ENCODE measurements at places on chromosomes 6 and 20.
A peak's percentile ranks its signal among the peaks of the same experiment; 100 is the strongest.

- no peak for DNase-seq
Measured at GRCh38 chr6:89966228-89966544, 71.9 kb downstream of the GJA10 start.

DNA sequence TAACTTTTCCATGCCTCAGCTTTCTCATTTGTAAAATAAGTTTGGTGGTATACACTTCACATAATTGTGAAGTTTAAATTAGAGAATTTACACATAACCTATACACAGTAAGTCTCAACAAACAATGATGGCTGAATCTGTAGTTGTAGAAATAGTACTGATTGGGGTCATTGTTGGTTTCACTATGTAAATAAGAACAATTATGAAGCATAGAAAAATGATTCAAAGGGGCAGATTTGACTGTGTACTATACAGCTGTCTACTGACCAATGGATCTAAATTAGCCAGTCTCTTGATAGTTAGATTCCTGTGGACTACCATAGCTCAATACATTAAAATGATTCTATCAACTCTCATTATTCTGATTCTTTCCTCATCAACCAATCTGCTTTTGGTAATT lies 181.1 kb upstream of the STXBP5 start:
- no peak for DNase-seq

GRCh38 chr6:26121141-26122004 lies 34.1 kb downstream of the HFE start:
- no peak for DNase-seq

- DNase-seq, result no peak
Measured at GRCh38 chr20:49230561-49231133, 11.4 kb downstream of the DDX27 start.

DNA sequence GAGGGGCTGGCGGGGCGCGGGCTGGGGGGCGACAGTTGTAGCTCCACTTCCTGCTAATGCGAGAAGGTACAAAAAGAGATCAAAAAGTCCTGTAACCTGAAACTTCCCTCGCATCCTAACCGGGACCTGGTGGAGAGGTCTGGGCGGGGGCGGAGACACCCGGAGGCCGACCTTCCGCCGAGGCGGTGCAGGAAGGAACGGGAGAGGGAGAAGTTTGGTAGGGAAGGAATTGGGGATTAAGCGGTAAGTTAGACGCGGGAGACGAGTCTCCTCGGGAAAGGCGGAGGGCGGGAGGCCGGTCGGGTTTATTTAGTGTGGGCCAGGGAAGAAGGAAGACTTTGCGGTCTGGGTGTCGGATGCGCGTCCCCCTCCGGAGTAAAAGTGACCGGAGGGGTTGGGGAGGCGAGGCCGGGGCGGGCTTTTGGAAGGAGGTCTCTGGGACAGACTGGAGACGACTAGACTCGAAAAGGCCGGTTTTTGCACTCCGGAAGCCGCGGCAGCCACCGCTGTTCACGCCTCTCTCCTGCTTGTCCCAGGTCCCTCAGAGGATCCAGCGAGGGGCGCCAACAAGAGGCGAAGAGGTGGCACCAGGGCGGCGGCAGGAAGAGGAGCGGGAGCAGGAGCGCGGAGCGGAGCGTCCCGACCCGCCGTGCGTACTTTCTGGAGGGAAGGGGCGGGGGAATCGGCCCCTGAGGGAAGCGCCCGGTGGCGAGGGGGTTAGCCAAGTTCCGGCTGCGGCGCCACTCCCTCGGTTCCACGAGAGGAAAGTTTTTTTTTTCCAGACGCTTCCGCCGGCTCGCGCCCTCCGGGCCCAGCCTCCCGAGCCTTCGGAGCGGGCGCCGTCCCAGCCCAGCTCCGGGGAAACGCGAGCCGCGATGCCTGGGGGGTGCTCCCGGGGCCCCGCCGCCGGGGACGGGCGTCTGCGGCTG lies 734 bp downstream of the TPBG start:
- no peak for DNase-seq

- no peak for DNase-seq
Measured at GRCh38 chr6:108330806-108331205, 36.0 kb downstream of the AFG1L start.

GRCh38 chr6:158030380-158031300 lies 49.0 kb downstream of the SYNJ2 start:
- no peak for DNase-seq

DNA sequence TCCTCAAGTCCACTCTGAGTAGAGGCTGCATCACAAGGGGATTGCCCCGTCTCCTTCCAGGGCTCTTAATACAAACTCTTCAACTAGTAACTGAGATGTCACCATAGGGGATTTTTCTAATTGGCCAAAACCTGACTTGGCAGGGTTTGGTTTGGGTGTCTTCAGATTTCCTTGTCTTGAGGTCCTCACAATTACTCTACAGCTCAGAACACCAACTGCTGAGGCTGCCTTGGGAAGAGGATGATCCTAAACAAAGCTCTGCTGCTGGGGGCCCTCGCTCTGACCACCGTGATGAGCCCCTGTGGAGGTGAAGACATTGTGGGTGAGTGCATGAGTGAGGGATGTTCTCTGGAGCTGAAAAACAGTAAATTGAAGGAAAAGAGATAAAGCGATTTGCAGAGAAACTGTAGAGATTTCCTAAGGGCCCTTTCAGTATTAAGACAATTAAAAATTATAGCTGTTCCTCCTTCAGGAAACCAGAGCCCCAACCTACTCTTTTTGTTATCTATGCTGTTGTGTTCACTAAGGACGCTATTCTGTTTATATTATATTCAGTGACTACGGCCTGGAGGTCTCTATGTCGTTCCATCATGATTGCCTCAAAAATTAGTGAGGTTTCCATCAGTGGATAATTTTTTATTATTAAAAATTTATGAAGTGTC lies at the start of gene HLA-DQA1:
TSS of gene HLA-DQA1 (plus strand) at position 188 of the 662 bp plus-strand sequence. CDS start at position 241, 53 bp downstream.
- DNase-seq, result no peak

DNA sequence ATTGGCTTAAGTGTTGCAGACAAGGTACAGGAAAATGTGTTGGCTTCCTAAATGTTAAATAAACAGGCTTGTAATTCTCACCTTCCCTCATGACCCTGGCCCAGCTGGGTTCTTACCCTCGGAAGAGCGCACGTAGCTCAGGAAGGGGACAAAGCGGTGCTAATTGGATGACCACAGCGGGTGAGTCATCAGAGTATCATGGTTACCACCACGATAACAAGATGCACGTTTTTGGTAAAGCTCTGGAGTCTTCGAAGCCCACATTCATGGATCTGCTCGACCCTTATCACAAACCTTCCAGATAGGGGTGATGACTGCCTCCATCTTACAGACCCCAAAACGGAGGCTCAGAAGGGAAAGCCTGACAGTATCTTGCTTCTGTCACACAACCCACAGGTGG lies 32.8 kb downstream of the APCDD1L start:
- no peak for DNase-seq

DNA sequence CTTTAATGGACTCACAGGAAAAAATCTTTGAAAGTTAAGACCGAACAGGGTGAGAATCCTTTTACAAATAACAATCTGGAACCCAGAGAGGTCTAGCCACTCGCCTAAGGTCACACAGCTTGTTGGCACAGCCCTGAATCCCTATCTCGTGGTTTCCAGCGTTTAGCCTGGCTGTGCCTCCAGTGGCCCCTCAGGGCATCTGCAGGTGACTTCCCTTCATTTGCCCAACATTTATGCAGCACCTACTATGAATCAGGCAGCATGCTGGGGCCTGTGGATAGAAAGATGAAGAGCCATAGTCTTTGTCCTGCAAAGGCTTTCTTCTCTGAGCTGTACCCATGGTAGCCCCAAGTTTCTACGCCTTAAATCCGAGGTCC lies 2.6 kb upstream of the NR2E1 start:
- DNase-seq, result no peak

- no peak for DNase-seq
Measured at GRCh38 chr20:56735084-56735642, 106.1 kb downstream of the TFAP2C start.

- DNase-seq, result no peak
Measured at GRCh38 chr6:63249875-63250482, 38.7 kb downstream of the FKBP1C start.

DNA sequence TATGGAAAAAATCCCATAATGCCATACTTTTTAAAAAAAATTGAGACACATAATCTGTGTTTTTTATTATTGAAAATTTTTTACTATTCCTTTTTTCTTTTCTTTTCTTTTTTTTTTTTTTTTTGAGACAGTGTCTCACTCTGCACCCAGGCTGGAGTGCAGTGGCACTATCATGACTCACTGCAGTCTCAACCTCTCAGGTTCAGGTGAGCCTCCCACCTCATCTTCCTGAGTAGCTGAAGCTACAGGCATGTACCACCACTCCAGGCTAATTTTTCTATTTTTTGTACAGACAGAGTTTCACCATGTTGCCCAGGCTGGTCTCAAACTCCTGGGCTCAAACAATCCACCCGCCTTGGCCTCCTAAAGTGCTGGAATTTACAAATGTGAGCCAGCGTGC lies 100.4 kb downstream of the AFG1L start:
- DNase-seq, result no peak

GRCh38 chr6:43575105-43575771 lies 600 bp downstream of the XPO5 start:
- no peak for DNase-seq

DNA sequence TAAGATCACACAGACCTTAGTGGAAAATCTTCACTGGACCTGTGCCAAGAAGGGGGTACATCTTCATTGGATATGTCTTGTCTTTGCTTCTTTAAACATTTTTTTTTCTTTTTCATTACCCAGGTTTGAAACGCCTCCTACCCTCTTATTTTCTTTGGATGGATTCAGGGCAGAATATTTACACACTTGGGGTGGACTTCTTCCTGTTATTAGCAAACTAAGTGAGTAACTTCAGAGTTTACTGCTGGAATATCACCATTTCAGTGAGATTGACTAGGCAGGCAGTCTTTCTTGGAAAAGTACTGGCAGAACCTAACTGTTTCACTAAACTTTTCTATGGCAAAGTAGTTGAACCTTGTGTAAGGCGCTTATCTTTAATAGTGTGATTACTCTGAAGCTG lies 47.0 kb downstream of the ENPP1 start:
- no peak for DNase-seq

GRCh38 chr20:43914311-43915210 lies at the start of gene TOX2:
Gene TOX2 (plus strand): TSS chr20:43914852. CDS start chr20:43914892, 40 bp downstream.
- peak; percentile 46 for DNase-seq

DNA sequence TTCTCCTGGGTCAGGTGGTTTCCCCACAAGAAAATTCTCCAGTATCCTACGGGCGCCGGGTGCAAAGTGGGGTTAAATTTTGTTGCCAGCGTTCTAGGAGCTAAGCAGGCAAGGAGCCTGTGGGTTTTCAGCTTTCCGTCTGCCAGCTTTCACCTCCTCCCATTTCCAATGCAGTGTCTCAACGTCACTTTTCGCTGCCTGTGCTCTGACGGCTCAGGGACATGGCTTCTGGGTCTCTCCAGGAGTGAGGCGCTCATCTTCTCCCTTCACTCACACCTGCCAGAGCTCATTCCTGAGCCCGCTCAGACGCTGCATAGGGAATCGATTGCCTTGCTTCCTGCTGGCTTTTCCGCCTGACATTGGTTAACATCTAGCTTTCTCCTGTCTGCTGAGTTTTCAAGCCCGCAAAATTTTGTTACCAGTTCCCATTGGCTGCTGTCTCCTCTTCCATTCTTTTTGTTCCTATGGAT lies 7.3 kb upstream of the NAA20 start:
- DNase-seq, result no peak

DNA sequence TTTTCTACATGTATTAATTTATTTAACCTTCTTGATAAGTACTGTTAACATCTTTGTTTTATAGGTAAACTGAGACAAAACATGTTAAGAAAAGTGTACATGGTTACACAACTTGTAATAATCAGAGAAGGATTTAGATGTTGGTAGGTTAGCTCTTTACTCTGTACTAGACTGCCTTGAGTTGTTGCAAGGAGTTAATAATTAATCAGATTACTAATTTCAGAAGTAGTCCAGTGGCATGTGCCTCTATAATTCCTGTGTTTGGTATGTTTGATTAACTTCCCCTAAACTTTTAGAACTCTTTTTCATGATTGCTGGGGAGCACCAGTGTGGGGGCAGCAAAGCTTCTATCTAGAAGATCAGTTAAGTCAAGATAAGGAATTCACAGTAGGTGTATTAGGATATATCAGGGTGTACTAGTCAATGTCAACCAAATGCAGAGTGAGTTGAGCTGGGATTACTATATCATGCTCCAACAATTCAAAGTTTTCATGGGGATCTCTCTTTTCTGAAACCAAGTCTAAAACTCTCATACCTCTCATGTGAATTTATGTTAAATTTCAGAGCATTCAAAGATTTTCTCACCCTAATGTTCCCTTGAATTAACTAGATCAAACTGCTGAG lies 129.7 kb upstream of the AHI1 start:
- DNase-seq, result no peak

GRCh38 chr6:40558102-40558501 lies 29.1 kb downstream of the LRFN2 start:
- no peak for DNase-seq

- no peak for DNase-seq
Measured at GRCh38 chr6:16676376-16676775, 84.9 kb downstream of the ATXN1 start.

- DNase-seq, result peak; percentile 30
Measured at GRCh38 chr20:48826883-48827771, 672 bp downstream of the PREX1 start.

GRCh38 chr6:92469186-92469828 lies 950.1 kb downstream of the EPHA7 start:
- no peak for DNase-seq

- no peak for DNase-seq
Measured at GRCh38 chr20:21519136-21519584, 5.3 kb upstream of the NKX2-2 start.

DNA sequence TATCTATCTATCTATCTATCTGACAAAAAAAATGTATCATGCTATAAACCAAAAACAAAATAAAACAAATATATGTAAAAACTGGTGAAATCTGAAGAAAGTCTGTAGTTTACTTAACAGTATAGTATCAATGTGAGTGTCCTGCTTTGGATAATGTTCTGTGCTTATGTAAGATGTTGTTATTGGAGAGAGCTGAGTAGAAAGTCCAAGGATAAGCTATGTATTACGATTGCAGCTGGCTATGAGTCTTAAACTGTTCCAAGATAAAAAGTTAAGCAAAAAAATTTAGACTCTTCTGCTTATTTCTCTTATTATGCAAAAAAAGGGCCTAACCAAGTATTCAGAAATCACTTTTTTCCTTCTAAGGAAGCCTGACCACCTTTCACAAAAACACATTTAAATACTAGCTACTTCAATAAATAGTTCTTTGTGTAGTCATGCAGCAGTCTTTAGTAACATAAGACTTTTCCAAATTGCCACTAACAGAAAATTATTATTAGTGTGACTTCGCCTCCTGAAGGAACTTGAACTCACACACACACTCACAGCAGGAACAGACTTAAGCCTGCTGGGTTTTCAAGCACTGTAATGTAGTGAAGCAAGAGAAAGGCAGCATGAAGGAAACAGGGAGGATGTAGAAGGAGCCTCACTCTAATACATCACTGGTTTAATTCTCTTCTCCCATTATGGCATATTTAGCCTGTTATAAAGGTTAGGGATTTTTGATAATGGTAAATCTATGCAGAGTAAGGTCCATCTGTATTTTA lies 265.8 kb upstream of the GJE1 start:
- DNase-seq, result no peak

DNA sequence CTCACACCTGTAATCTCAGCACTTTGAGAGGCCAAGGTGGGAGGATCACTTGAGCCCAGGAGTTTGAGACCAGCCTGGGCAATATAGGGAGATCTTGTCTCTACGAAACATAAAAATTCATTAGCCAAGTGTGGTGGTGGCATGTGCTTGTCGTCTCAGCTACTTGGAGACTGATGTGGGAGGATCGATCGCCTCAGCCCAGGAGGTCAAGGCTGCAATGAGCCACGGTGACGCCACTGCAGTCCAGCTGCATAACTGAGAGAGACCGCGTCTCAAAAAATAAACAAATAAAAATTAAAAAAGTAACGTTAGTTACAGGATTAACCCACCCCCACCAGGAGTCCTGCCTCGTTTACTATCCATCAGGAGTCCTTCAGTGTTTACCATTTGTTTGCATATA lies 345.1 kb downstream of the BTBD3 start:
- DNase-seq, result no peak

GRCh38 chr6:160510199-160510598 lies 153.9 kb downstream of the LPA start:
- DNase-seq, result no peak

All from stimulated activated CD8-positive, alpha-beta memory T cell treated with anti-CD3 and anti-CD28 coated beads, Interleukin-7, amount 100 ng/mL, for 4 hours (primary cell).